Stimulated activated CD8-positive, alpha-beta memory T cell treated with anti-CD3 and anti-CD28 coated beads, Interleukin-7, amount 100 ng/mL, for 1 hour (primary cell): ENCODE measurements at places on chromosomes 11 and 22.

DNA sequence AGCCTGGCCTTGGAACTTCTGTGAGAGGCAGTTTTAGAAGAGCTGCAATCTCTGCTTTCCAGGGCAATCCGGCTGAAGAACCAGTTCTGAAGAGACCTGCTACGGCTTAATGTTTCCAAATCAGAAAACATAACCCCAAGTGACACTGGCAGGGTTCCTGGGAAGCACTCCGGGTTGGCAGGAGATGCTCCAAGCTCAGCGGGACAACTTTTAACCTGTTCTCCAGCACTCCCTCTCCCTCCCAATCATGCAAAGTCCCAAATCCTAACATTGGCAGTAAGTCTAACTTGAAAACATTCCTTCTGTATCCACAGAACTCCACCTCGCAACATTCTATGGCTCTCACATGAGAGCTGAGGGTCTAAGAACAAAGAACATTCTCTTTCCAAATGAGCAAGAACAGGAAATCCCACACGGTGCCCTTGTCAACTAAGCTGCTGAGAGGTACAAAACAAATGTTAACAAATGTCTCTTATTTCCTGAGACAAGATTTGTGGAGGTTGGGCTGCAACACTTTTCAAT is 48.5 kb upstream of the MN1 start:
- DNase-seq = no peak

DNA sequence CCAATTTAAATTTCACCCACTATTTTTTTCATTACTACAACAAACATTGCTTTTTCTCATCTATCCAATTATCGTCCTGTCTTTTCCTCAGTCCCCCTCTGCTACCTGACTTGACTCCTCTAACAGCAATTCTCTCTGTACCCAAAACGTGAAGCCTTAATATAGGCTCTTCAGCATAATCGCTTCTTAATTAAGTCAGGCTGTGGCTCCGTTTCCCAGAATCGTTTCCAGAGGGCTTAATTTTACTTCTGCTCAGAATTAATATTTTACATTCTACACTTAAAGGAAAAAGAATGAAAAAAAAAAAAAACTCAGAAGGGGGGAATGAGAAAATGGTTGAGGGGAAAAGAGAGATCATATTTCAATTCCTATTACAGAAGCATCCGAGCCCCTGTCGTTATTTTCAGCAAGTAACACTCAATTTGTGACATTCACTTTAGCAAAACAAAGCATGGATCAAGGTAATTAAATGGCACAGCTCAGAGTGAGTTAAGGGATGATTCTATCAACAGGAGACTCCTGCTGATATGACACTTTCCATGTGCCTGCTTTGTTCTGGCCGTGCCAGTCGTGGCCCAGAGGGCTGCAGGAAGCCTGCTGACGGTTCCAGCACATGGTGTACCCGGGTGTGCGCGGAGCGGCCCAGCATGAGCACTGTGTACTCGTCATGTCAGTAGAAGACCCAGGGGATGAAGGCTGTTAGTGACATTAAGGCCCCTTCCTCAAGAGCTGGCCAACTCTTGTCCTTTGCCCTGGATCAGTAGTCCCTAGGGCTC is 272.5 kb downstream of the NTM start:
- DNase-seq = no peak

GRCh38 chr11:78268591-78269410 is 80.1 kb downstream of the USP35 start:
- no peak for DNase-seq

DNA sequence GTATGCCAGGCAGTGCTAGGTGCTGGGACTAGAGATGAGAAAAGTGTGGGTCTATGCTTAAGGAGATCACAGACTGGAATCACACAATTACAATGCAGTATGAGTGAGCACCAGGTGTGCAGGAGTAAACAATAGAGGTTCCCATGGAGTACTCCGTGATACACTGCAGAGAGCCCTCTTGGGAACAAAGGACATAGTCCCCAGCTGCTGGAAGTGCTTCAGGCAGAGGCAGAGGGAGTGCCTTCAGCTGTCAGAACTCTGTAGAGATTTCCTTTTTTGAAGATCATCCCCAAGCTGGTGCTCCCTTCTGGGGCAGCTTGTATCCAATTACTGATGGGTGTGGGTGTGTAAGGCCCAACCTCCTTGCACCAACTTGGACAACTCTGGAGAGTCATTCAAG is 143.5 kb upstream of the PLET1 start:
- no peak for DNase-seq

- no peak for DNase-seq
Measured at GRCh38 chr11:62444835-62445234, 26.0 kb downstream of the SCGB1A1 start.

GRCh38 chr11:62959422-62959980 is 25.3 kb downstream of the SLC22A6 start:
- DNase-seq = no peak

DNA sequence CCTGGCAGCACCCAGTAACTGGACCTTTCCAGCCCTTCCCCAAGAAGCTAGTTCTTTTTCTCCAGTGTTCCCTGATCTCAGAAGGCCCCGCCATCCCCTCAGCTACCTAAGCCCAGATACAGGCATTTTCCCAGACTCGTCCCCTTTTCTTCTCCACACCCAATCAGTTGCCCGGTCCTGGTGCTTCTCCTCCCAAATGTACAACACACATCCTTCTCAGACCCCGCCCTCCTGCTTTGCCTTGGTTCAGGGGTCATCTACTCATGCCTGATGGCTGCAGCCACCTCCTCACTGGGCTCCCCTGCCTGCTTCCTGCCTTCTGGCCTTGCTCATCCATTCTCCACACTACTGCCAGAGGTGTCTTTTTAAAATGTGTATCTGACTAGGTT is 6.5 kb downstream of the TKFC start:
- DNase-seq = no peak

GRCh38 chr11:67732045-67732787 is 57.8 kb upstream of the ALDH3B2 start:
- peak; percentile 19 for DNase-seq

GRCh38 chr11:134040386-134041302 is 28.2 kb upstream of the JAM3 start:
- no peak for DNase-seq

- no peak for DNase-seq
Measured at GRCh38 chr11:72528121-72528520, 93.8 kb upstream of the CLPB start.

- DNase-seq = no peak
Measured at GRCh38 chr11:13055200-13055599, 46.1 kb downstream of the RASSF10 start.

DNA sequence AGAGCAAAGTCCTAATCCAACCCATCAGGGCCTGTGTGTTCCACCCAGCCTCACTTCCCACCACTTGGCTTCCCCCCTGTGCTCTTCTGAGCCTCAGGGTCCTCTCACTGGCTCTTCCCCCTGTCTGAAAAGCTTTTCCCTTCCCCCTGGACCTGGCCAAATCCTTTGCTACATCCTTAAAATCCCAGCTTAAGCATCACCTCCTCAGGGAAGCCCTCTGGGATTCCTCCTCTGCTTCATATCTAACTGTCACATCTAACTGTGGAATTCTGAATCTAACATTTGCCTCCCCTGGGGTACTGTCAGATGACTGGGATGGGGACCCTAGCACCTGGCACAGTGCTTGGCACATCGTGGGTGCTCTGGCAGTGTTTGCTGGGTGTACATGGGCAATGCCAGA is 985 bp downstream of the CACNA1I start:
- DNase-seq = no peak

- DNase-seq = no peak
Measured at GRCh38 chr11:34044664-34045485, 6.7 kb upstream of the CAPRIN1 start.

DNA sequence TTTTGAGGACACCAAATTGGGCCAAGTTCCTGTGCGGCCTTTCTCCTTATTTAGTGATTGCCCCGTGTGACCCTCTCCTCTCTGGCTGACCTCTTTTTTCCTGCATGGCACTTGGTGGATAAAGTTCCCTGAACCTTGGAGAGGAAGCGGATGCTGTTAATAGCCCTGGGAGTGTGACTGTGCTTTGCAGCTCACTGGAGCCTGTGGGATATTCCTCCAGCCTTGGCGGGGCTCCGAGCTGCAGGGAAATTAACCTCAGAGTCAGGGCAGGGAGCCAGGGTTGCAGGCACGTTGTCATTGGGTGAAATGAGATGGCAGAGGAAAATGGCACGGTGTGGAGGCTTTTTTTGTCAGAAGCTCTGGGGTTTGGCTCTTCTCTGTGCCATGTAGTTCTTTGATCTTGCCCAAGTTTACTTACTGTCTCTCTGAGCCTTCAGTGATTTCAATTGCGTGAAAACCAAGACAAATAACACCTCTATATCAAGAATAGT is 965 bp downstream of the OR9Q1 start:
- DNase-seq = no peak

DNA sequence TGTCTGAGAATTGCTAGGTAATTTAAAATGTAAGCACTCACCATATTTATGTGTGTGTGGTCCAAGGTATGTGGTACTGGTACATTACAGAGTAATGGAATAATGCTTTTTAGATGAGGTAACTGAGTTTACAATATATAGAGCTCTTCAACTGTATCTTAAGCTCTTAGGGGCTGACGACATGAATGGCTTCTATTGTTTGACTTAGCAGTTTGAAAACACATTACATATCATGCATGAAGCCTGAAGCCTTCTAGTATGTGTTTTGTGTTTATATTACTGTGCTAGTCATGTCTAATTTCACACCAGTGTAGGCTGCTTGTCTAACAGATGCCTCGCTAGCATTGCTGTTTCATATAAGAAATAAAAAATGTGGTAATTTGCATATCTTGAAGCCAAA is 37.2 kb downstream of the GAS2 start:
- no peak for DNase-seq

GRCh38 chr22:17418890-17419324 is 49.6 kb downstream of the CECR2 start:
- DNase-seq = no peak

- no peak for DNase-seq
Measured at GRCh38 chr11:1920909-1921573, 1.5 kb downstream of the TNNT3 start.

- DNase-seq = no peak
Measured at GRCh38 chr22:30304495-30305244, 15.4 kb upstream of the CASTOR1 start.

DNA sequence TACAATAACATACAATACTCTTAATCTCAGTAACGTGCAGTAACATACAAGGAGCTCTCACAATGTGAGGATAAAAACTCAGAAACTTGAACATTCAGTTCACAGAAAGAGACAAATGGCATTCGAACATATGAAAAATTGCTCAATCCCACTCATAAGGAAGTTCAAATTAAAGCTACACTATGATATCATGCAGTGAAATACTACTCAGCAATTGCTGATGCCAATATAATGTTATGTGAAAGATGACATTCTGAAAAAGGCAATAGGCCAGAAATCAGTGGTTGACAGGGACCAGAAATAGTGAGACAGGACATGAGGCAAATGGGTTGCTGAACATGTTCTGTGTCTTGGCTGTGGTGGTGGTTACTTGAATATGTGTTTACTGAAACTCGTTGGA is 33.7 kb upstream of the PITPNB start:
- no peak for DNase-seq

GRCh38 chr22:19705181-19705934 is 8.9 kb upstream of the SEPTIN5 start:
- no peak for DNase-seq

DNA sequence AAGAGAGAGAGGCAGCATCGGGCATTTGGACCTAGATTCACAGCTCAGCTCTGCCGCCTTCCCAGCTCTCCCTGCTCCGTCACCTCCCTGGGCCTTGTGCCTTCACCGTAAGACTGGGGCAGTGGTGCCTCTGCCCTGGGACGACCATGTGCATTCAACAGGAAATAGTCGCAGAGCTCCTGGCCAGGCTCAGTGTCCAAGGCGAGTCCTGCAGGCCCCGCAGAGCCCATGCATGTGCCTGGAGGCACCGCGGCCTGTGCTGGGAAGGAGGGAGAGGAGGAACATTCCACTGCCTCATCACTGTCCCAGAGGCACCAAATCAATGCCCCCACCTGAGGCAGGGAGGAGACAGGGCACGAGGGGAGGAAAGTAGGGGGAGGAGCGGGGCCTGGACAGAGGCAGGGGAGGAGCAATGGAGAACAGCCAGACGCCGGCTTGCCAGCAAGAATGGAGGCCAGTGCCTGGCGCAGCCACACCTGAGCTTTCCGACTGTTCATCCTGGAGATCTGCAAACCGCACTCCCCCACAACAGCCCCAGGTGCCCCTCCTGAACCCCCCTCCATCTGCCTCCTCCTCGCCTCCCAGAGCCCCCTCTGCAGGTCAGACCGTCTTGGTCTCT is 74.4 kb upstream of the PRR5 start:
- no peak for DNase-seq

DNA sequence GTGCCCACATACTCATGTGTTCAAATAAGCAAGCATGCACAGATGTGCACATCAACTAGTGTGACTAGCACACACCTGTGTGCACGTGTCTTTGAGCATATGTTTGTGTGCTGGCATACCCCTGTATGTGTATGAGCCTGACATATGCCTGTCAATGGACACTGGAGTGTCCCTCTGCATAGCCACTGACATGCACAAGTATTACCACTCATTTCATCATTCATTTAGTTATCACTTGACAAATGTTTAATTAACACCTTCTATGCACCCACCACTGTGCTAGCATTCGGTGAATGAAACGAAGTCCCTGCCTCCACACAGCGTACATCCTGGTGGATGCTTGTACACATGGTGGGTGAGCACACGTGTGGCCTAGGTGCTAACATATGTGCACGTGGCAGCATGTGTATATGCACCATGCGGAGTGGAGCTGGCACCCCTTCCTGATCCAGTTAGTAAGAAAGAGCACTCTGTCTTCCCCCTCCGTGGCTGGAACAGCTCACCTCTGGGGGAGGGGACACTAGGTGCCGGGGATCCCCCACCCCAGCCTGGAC is 112.0 kb downstream of the CHST1 start:
- no peak for DNase-seq

GRCh38 chr11:64202992-64203391 is 3.5 kb upstream of the FERMT3 start:
- no peak for DNase-seq

DNA sequence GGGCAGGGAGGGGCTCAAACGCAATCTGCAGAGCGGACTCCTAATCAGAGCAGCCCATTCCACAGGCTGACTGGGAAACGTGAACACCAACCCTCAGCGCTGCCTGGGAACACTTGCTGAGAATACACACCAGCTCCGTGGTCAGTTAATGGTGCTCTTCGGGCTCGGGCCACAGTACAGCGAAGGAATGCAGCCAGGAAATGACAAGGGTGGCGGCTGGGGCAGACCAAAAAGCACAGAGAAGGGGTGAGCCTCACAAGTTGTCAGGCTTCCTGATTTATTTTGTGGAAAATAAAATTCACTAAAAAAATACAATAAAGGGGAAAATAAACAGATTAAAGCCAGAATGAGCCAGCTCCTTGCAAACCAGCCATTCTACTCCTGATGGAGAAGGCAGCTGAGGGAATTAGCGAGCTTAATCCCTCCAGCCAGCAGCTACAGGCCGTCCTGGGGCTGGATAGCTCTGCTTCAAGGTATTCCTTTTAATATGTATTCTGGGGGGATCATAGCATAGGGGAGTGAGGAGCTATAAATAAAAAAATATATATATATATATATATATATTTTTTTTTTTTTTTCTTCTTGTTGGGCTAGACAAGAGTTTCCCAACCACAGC is 165.5 kb upstream of the NTM start:
- DNase-seq = no peak
